ENCODE measurements at places on chromosomes 7 and 10.
A peak's percentile ranks its signal among the peaks of the same experiment; 100 is the strongest.

DNA sequence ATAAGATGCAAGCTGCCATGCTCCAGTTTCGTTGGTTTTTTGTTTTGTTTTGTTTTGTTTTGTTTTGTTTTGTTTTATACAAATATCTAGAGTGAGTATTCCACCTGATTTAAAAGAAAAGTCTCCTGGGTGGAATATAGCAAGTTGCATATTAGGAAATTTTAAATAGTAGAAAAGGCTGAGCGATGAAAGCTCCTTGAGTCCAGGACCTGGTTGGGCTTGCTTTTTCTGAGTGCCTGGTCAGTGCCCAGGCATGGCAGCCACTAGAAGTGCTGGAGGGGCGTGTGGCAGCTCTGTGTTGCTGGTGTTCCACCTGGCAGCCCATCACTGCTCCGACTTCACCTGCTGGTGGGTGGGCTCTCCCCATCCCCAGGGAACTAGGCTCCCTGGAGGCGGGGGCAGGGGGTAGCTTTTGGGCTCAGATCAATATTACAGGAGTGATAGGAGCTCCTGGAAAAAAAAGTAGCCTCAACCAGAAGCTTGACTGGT, 8.0 kb downstream of the COL17A1 start:
- no peak for DNase-seq

- DNase-seq: no peak
Observed at GRCh38 chr10:132293201-132293812, 14.4 kb downstream of the STK32C start.

- DNase-seq: peak; percentile 69
Observed at GRCh38 chr7:4725014-4725849, 43.1 kb downstream of the FOXK1 start.

DNA sequence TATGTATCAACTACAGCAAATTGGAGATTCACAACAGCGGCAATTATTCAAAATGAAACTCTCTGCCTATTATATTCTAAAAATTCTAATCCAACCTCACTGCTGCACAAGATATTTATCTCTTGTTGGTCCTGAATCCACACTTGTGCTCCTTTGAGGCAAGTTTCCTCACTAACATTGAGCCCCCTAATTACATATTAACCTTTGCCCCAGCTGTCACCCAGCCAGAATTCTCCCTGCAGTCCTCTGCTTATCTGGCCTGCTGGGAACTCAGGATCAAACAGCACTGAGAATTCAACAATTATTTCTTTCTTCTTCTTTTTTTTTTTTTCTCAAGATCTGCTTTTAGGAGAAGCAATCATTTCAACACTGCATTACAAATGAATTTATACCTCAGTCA, 21.5 kb upstream of the PLAC9 start:
- no peak for DNase-seq

DNA sequence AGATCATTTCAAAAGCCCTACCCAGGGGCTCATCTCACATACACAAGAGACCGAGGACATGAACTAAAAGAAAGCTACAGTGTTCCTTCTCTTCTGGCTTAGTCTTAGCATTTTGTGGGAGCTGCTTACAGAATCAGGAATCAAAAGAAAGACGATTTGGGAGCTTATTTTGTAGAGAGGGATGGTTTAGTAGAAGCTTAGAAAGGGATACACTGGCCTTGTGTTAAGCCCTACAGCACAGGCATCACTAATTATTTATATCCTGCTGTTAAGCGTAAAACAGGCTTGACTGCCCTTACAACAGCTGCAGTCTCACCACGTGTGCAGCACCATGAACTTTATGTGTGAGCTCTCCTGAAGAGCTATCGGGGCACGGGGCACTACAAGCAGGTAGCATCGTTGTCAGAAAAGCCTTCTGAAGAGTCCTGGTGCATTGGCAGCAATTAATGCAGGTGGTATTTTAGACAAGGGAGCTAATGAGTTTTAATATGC, 798.3 kb downstream of the NXPH1 start:
- DNase-seq: no peak

DNA sequence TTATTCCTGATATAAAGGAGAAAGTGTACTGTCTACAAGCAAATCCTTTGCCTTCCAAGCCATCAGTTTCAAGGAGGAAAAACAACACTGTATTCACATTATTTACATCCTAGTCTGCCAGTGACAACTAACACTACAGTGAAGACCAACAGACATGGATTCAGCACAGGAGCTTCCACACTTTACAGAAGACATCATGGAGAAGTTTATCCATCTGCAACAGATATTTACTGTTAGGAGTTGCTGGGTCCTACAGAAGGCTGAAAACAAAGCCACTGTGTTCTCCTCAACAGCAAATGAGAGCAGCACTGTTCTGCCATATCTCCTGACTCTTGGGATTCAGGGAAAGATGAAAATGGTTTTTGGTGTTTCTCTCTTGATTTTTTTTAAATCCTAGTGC, 31.9 kb downstream of the NAPEPLD start:
- no peak for DNase-seq

- DNase-seq: no peak
Observed at GRCh38 chr7:12601302-12601869, 30.9 kb downstream of the SCIN start.

DNA sequence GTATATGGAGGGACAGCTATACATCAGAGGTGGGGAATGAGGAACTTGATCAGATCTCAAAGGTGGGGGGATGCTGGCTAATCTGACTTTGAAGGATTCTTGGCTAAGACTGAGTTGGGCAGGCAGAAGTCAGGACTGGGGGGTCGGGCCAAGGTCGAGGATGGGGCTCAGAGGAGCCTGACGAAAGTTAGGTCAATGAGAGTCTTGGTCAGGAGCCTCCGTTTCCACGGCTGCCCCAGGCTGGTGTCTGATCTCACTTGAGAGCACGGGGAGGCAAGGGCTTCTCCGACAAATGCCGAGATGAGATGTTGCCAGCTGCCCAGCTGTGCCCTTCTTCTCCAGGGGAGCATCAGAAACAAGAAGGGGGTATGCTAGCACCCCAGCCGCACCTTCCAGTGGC, 5.7 kb downstream of the SLC29A3 start:
- no peak for DNase-seq

- DNase-seq: no peak
Observed at GRCh38 chr7:4621396-4621795, 60.7 kb upstream of the FOXK1 start.

DNA sequence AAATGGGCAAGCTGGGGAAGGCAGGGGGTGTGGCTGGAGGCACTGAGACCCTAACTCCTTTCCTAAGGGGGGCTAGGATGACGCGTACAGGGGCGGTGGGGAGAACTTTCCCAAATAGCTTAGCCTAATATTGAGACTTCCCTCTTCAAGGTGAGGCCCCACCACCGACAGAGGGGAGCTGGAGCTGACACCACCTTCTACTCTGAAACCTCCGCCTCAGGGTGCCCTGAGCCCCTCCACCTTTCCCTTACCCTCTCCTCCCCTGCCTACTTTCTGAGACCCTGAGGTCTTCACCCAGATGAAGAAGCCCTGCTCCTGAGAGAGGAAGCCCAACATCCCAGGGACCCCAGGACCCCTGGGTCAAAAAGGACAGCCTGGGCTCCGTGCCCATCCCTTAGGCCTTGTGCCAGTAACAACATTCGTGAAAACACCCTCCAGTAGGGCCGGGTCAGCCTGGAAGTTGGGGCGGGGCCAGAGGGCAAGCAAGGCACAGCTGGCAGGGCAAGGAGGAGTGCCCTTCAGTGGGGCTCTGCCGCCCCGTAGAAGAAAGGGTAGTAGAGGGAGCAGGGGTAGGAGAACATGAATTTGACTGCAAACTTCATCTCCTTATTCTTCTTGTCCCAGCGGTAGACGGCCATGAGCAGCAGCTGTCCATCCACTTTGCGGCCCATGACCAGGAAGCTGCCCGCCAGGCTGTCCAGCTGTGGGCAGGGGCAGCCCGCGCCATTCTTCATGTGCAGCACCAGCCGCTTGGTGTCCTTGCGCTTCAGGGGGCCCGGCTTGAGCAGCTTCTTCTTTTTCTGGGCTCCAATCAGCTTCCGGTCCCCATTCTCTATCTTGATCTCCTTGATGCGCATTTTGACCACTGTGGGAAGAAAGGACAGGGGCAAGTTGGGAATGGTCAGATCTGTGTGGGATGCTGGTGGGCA, 4.5 kb downstream of the SFRP5 start:
- DNase-seq: no peak

GRCh38 chr10:32199714-32200394, 143.6 kb upstream of the KIF5B start:
- no peak for DNase-seq

DNA sequence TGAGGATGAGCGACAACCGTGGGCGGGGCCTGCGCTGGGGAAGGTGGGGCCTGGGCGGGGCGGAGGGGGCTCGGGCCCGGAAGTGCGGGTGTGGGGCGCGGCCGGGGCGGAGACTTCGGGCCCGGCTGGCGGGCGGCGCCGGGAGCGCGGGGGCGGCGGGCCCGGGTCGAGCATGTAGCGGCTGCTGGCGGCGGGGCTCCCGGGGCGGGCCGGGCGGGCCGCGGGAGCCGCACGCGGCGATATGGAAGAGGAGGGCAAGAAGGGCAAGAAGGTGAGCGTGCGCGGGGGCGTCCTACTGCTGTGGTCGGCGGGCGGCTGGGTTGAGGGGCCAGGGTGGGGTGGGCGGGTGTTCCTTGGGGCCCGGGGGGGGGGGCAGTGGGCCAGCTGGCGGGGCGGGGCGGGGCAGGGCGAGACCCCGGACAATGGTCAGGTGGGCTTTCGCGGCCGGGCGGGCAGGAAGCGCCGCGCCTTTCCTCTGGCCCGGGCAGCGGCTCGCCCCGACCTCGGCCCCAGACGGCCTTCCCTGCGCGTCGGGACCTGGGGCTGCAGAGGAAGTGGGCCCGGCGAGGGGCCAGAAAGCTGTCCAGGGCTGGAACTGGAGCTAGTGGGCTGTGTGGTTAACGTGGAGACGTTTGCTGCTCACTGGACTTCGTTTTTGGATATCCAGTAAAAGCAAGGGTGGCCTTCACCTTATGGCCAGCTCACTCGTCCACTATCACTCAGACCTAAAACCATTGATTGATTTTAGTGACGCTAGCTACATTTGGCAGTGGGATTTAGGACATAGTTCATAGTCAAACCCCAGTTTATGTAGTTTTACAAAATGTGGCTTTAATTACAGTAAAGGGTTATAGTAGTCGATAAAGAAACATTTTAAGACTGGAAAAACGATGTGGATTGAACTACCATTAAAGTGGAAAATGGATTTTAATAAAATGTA, at the start of gene CCM2:
TSS of gene CCM2 (plus strand) at position 109 of the 940 bp plus-strand sequence. CDS start at position 242, 133 bp downstream.
- DNase-seq: no peak

GRCh38 chr10:15591937-15592336, 127.8 kb downstream of the ITGA8 start:
- DNase-seq: no peak

DNA sequence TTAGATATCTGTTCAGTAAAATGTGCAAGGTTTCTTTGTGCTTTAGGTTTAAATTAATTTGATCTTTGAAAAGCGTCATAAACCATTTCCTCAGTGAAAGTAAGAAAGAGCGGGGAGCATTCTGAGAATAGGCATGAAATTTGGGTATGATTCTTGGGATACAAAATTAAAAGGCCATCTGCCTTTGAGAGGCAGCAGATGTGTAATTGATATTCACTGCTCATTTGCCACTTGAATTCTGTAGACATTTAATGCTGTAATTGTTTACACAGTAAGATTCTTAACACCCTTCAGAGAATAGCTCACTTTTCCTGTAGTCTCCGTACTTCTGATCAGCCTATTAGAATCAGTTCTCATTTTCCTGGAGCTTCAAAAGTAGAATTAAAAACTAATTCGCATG, 18.7 kb downstream of the FRMD4A start:
- DNase-seq: no peak

DNA sequence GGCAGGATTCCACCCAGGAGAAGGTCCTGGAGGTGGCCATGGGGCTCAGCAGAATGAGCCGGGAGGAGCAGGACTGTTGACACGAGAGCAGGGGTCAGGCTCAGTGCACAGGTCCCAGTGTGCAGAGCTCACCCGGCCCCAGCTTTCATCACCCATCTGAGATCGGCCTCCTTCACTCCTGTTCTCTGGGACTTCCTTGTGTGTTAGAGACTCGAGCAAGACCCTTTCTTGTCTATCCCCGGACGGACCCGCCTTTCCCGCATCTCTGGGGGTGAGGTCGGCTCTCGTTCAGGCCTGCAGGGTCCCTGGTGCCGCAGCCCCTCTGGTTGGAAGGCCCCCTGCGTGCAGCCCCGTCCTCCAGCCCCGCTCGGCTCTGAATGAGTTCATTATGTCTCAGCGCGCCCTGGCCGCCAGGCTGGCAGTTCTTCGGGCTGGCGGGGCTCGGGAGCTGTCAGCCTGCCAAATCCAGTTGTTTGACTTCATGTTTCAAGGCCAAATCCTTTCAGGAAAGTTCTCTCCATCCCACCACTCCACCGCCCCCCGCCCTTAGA, 127.9 kb downstream of the LHPP start:
- DNase-seq: peak; percentile 49

DNA sequence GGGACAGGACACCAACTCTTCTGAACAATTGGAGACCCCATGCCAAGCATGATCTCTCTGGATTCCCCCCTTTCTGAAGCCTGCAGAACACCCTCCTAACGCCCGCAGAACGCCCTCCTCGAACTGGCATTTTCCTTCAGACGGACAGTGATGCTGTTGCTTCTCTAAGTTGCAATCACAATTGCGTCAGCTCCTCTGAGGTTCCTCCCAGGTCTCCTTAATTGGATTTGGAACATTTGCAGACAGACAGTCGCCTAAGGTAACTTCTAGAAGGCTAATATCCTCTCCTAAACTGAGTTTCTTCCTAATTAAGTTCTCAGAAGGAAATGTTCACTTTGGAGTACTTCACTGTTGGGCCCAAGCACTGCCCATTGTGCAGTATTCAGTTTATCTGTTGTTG, 20.5 kb upstream of the SERPINE1 start:
- DNase-seq: no peak

DNA sequence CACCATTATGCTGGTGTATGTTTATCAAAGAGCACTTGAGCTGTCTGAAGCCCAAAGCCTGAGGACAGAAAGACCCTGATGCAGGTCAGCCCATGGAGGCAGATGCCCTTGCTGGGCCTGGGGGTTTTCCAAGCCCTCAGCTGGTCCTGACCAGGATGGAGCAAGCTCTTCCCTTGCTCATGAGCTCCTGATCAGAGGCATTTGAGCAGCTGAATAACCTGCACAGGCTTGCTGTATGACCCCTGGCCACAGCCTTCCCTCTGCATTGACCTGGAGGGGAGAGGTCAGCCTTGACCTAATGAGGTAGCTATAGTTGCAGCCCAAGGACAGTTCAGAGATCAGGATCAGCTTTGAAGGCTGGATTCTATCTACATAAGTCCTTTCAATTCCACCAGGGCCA, 13.0 kb downstream of the AQP1 start:
- no peak for DNase-seq
